ENCODE measurements at places on chromosomes 1 and 21.

DNA sequence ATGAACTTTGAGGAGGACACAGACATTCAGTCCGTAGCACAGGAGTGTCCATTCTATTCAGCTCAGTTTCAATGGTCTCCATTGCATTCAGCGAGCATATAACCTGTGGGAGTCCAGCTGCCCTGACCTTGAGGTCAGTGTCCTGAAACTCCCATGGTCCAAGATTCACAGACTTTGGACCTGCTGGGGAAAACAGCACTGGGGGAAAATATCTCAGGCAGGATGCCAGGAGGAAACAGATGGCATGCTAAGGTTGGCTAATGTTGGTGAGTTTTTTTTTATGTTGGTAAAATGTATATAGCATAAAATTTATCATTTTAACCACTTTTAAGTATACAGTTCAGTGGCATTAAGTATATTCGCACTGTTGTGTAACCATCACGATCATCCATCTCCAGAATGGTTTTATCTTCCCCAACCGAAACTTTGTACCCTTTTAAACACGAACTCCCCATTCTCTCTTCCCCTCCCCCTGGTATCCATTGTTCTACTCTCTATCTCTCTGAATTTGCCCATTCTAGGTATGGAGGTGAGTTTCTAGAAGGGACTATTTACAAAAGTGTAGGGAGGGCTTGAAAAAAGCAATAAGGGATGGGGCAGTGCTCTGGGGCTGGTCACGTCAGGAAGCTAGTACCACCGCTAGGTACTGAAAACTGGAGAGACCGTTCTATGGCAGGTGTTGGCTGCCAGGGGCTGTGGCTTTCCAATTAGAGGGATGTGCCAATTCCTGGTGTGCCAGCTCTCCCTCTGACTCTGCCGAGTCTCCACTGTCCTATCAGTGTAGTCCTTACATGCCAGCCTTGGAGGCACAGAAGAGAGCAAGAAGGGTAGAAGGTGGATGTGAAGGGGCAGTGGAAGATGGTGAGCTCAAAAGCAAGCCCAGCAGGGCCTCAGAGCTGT, 85.3 kb downstream of the FOXD2 start:
- DNase-seq, result no peak

- no peak for DNase-seq
These were observed 8.2 kb downstream of the SIM2 start for GRCh38 chr21:36706951-36707762.

GRCh38 chr1:119347858-119348257, 20.7 kb upstream of the HAO2 start:
- DNase-seq, result no peak

DNA sequence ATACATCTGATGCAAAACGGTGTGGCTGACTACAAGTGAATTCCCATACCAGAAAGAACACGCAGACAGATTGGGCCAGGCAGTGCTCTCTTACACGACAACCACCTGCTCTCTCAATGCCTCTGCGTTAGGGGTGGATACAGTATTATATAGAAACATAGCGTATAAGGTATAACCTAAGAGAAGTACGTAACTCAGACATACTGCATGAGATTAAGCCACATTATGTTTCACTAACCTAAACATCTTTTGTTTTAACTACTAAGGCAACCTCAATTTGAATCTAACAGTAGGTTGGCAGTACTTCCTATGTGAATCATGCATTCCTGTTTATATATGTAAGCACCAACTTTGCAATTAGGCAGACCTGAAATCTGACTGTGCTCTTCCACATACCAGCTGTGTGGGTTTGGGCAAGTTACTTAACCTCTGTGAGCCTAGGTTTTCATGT, 58.1 kb upstream of the COA6 start:
- DNase-seq, result no peak

DNA sequence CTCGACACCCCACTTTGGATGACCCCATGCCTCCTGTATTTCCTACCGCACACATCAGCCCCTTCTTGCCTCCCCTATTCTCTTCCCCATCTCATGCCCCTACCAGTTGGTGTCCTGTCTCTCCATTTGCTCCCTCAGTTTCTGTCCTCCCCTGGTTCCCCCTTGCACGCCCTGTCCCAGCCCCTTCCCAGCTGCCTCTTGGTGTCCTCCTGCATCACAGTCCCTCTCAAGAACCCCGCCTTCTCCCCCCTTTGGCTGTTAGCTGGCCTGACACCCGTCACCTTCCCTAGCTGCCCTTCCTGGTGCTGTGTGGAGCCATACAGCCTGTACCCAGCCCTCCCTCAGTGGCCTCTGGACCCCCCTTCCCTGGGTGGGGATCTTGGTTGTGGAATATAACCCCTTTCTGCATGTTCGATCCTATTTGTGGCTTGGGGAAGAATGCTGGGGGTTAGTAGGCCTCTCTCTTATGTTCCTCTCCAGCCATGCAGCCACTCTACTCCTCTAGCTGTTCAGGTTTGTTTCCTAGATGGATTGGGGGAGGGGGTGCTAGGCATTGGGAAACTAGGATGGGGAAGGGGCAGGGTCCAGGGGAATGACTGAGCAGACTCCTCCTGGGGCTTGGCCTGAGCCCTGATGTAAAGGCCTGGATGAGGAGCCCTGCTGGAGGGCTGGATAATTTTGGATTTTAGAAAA, 41.4 kb upstream of the NFASC start:
- no peak for DNase-seq

DNA sequence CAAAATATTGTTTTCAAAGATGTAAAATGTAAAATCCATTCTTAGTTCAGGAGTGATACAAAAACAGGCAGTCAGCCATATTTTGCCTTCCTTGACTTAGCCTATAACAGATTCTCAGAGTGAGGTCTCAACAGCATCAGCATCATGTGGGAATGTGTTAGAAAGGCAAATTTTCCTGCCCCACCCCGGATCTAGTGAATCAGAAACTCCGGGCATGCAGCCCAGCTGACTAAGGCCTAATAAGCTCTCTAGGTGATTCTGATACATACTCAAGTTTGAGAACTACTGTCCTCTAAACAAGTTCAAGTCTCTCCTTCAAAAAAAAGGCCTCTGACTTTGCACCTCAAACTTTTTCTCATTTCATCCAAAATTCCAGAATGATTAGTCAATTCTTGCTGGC, 46.9 kb upstream of the PRRC2C start:
- DNase-seq, result peak; percentile 66

- peak; percentile 12 for DNase-seq
These were observed 1266.9 kb upstream of the ADGRL2 start for GRCh38 chr1:80533775-80534334.

DNA sequence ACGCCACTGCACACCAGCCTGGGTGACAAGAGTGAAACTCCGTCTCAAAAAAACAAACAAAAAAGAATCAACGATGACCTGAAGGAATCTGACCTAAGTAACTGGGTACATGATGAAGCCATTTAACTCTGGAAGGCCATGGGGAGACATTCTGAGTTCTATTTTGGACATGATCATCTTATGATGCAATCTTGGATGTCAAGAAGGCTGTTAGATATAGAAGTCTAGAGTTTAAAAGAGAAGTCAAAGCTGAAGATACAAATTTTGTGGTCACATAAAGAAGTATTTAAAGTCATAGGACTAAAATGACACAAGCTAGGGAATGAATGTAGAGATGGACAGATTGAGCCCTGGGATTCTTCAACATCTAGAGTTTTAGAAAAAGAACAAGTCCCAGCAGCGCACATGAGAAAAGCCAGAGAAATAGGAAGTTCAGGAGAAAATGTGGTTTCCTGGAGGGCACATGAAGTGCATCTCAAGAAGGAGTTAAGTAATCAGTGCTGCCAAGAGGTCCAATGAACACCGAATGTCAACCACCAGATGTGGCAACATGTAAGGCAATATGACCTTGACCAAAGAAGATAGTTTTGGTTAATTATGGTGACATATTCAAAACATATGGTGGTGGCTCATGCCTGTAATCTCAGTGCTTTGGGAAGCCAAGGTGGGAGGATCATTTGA, 26.8 kb downstream of the ELK4 start:
- no peak for DNase-seq

DNA sequence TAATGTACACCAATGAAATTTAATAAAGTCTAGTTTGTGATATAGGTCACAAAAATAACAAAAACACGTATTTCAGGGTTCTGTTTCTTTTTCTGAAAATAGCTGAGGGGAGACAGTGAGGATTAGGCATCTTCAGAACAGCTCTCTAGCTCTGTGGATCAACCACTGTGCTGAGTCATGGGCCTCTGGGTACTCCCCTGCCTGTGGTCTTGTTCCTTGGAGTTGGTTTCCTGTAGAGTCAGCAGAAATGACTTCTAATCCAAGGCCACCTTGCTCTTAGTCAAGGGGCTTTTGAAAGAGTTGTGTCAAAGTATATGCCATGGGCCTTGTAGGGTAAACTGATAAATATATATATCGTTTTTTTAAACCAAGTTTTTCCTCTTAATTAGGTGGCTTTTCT, 141.8 kb upstream of the ZRANB2 start:
- no peak for DNase-seq

- no peak for DNase-seq
These were observed 141.3 kb upstream of the WNT4 start for GRCh38 chr1:22284236-22284635.

DNA sequence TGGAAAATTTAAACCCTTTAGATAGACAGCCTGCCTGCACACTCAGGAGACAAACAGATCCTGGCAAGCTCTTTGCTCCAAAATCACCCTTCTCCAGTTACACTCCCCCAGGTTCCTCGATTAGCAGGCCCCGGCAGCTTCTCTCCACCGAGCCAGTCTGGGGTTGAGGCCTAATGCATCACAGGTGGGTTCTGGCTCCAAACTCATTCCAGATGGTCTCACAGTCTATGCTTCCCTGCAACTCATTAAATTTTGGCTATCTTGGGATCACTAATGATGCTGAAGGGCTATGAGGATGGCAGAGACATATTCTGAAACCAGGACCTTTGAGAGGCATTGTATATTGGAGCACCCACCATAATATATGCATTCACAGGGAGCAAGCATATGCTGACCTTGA, 559.8 kb upstream of the USP24 start:
- no peak for DNase-seq

GRCh38 chr1:210700511-210700910, 371.8 kb downstream of the HHAT start:
- DNase-seq, result no peak

DNA sequence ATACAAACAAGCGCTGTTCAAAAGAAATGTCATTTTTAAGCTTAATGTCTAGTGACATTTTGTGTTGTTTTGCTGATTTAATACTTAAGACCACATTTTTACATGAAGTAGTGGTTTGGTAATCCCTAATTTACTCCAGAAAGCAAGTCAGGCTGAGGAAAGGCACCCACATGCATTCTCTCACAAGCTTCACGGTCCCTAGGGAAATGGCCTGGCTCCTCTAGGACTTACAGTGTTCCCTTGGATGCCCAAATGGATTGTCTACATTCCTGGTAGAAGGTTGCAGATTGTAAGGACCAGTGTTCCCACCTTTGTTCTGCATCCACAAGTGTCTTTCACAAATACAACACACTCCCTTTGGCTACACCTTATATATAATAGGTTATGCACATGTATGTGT, 9.5 kb downstream of the GPSM2 start:
- no peak for DNase-seq

DNA sequence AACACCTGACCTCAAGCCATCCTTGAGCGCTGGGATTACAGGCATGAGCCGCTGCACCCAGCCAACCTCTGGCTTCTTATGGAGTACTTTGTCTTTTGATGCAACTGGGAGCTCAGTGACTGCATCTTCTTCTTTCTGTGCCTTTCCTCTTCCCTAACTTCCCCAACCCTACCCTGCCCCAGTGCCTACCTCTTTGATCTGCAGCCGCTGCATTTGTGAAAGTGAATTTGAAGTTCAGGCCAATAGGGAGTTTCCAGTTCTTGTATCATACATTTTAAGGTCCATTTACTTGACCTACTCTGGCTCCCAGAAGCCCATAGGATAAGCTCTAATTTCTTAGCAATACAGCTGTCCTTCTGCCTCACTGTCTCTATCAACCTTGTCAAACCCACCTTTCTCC, 52.2 kb downstream of the KCNC4 start:
- DNase-seq, result no peak

DNA sequence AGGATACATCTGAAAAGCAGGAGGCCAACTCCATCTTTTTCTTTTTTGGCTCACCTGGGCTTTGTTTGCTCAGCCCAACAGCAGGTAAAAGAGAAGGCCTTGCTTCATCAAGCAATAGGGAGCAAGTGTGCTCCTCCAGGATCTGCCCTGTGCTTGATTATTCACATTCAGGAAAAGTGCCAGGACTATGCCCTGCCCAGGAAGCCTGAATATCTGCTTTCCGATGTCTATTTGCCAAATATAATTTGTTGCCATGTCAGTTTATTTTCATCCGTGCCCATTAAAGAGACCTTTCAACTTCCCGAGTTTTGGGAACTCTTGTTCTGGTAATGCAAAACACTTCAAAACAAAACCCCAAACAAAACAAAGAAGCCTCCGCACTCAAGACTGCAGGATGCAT, 185.3 kb downstream of the CDC7 start:
- DNase-seq, result no peak

GRCh38 chr1:51679435-51679834, 62.5 kb downstream of the OSBPL9 start:
- DNase-seq, result no peak

GRCh38 chr1:222454782-222455181, 93.1 kb downstream of the HHIPL2 start:
- DNase-seq, result no peak

- no peak for DNase-seq
These were observed at the start of gene TNFAIP8L2 for GRCh38 chr1:151156515-151156819. Gene TNFAIP8L2, plus strand, starts transcription at chr1:151156649. Its CDS starts 2,049 bp downstream, at chr1:151158698.

GRCh38 chr1:188670837-188671236, 1806.8 kb downstream of the BRINP3 start:
- no peak for DNase-seq

DNA sequence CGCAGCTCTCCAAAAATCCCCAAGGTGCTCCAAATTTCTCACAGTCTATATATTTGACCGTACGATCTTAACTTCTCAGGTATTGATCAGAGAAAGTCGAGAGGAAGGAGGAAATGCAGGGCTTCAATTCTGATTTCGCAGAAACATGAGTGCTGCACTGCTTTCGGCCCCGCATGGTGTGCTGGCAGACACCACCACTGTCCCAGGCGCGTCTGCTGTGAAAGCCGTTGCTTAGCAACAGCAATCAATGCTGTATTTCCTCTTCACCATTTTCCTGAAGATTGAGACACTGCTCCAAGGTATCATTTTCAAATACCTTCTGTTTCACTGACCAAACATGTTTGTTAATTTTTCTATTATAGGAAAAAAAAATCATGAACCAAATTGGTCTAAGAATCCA, 296.3 kb downstream of the SMYD3 start:
- no peak for DNase-seq

- DNase-seq, result peak; percentile 13
These were observed 30.0 kb upstream of the COL18A1 start for GRCh38 chr21:45374826-45375455.

DNA sequence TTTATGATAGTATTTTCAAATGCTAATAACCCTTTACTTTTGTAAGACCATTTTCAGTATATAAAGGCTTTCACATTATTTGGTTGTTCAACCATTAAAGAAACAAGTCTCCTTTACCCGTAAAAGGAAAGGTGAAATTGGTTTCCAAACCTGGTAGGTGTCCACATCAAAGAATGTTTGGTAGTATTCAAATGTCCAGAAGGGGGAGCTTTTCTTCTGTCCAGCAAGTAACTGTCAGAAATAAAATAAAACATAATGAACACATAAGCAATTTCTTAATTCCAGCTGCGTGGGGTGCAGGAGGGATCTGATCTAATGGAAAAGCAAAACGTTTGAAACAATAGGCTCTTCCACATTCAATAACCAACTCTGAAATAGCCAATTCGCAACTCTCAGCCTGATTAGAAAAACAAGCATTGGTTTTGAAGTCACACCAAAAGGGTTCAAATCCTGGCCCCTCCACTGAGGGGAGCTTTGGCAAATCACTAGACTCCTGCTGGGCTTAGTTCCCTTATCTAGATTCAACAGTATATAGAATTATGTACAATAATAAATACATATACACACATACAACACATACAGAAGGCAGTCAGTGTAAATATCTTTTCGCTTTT, 11.0 kb downstream of the YIPF1 start:
- DNase-seq, result no peak
